Cardiac muscle cell (in vitro differentiated cells and primary cell): ENCODE measurements at places on chromosomes 2 and 18. TPM values are rescaled to one million over a fixed set of nuclear protein-coding genes. Genes with fewer than 3 reads are reported as not detected.

DNA sequence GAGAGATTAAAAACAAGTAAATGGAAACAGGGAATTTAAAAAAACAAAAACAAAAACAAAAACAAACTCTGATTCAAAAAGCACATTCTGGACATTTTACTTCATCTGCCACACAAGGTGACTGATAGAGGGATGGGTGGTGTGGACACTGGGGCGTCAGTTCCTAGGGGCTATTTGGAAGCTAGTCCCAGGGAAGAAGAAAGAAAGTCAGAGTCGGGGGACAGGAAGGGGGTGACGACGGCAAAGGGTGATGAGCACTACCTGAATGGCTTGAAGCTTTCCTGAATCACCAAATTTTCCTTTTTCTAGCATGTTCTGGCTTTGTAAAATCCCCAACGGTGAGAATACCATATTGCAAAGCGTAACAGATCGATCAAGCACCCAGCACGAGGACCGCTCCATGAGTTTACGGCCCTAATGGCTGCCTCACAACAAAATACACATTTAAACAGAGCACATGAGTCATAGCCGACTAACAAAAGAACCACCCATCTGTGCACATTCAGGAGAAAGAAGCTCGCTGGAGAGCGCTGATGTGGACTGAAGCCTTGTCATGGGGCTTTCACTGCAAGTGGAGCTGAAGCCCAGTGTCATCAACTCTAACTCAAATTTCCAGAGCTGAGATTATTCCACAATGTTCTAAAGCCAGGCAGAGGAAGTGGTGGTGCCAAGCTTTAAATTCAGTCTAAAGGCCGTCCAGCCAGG is 178.9 kb downstream of the LNPK start:
- DNase-seq, result no peak

GLI2 gene
- total RNA-seq, result 9.5 and 13.8 TPM in 2 replicates

DNA sequence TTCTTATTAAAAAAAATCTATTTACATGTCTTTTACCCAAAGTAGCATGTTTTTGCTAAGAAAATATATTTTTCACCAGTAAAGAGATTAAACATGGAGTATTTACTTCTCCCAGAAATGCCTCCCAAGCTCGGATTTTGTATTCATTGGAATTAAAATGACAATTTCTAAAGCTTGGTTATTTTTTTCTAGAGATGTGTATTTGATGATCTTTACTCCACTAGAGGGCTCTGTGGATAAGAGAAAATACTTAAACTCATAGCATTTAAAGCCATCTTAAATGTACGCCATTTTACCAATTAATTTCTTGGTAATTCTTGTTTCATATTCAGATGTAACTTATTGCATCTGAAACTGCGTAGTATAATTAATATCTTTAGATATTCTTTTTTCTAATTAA is 461.4 kb downstream of the GALR1 start:
- peak; percentile 5 for DNase-seq

- DNase-seq, result no peak
These were observed 1080.9 kb upstream of the FANCL start for GRCh38 chr2:59322005-59322404.
